ENCODE measurements at places on chromosomes 3 and 15.
A peak's percentile ranks its signal among the peaks of the same experiment; 100 is the strongest.

DNA sequence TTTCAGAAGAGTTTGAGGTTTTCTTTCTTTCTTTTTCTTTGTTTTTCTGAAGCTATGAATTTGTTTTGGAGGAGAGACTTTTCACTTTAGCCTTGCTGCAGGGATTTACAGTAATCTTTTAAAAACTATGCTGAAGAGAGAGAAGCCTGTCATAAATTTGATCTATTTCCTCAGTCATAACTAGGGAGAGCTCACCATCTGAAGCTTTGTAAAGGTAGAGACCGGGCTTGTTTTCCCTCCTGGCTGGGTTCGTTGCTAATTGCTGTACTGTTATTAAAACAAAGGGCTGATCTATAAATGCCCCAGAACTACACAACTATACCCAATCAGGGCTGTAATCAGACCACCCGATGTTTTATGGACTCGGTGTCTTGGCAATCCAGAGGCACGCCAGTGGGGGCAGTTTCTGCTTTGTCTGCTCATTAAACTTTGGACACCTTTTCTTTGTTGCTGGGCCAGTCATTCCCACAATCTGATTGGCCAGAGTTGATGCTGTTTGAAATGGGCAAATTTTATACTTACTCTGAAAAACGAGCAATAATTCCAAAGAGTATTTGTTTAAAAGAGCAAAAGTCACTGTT is 164.3 kb downstream of the CACNA1D start:
- DNase-seq = no peak

DNA sequence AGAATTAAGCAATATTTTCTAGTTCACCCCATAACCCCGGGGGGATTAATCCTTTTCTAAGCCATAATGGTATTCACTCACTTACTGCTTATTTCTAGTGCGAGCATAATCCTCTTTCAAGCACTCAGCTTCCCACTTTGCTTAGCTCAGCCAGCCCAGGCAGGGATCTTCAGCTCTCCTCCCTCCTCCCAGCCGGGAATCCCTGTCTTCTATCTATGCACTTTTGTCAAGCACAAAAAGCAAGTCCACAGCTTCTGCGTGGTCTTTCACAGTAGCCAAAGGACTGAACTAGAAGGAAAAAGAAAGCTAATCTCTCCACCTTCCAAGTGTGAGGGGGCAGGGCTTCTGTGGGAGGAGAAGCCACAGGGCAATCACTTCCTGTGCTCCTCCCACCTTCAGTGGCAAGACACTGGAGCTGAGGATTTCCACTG is 62.8 kb downstream of the PEX5L start:
- no peak for DNase-seq

DNA sequence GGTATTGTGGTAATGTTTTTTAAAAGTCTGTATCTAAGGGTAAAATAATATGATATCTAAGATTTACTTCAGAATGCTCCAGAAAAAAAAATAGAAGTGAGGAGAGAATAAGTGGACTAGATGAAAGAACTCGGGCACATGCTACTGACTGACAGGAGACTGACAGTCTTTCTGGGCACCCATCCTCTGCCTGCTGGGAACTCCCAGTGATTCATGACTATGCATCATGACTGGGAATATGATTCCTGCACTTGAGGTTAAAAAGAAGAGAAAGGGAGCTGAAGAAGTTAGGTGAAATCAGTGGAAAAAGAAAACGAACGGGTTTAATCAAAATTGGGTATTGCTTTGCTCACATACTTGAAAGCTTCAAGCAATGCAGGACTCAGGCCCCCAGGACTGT is 35.7 kb upstream of the SPSB4 start:
- DNase-seq = no peak

DNA sequence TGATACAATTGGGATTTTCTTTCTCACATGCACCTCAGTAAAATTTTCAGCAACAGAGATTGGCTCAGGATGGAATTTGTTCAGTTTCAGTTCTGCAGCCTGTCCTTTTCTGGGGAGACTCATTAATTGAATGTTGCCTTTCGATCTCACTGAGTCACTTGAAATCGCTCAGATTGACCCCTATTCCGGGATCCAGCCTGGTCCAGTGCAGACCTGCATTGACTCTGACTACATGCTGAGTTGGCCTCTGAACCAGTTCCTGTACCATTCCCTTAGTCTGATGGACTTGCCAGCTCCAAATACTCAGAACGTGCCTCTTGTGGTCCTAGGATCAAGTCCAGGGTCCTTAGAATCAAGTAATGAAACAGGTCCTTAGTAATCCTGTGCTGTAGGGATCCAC is 9.4 kb downstream of the IGF1R start:
- no peak for DNase-seq

DNA sequence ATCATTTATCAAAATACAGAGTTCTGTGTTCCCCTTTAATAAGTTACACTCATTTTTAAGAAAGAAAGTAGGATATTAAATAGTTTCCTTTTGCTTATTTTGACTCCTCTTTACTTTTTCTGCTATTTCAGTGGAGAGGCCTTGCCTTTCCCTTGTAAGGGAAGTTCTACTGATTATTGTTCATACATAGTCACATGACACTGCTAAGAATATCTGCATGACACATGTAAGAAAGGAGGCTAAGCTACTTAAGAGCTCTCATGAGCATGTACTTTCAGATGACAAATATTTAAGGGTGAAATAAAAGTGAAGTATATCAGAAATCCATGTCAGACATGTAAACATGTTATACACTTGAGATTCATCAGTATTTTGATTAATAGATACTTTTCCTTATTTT is 39.0 kb downstream of the MYRIP start:
- no peak for DNase-seq

DNA sequence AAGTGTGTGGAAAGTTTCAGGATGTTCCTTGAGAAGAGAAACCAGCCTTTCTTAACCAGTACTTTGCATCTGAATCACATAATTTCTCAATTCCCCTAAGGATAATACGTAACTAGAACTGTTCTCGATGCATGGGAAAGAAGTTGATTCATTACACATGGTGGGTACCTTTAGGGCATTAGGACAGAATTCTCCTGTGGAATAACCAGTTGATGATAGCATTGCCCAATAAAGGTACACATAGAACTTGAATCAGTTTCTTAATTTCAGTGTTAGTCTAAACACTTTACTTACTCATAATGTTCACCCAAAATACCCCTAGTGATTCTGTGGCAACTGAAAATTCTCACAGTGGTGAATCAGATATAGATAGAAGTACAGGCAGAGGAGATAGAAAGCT is 1030.9 kb downstream of the ROBO1 start:
- no peak for DNase-seq

DNA sequence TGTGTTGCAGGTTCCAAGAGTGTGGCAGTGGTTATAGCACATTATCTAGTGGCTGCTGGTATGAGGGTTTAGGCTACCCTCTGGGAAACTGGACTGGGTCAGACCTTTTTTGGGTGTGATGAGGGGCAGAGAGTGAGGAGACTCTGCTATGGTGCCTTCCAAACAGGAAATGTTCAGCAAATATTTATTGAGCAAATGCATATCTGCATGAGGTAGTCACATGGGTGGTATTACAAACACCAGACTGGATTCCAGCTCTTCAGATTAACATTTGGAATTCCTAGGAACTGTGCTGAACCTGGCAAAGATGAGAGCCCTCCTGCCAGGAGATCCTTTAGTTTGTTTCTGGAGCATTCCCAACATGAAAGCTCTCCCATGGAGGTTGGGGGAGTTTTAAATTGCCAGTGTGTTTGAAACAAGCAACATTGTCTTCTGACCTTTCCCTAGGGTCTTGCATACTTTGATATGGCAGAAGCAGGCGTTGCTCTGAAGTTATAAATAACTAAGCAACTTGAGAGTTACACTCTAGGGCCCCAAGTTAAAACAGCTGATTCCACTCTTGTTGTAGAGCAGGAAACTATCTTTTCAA is 341.2 kb upstream of the C2CD4B start:
- peak; percentile 4 for DNase-seq

GRCh38 chr3:71488391-71488809 is 95.1 kb downstream of the FOXP1 start:
- DNase-seq = peak; percentile 53

DNA sequence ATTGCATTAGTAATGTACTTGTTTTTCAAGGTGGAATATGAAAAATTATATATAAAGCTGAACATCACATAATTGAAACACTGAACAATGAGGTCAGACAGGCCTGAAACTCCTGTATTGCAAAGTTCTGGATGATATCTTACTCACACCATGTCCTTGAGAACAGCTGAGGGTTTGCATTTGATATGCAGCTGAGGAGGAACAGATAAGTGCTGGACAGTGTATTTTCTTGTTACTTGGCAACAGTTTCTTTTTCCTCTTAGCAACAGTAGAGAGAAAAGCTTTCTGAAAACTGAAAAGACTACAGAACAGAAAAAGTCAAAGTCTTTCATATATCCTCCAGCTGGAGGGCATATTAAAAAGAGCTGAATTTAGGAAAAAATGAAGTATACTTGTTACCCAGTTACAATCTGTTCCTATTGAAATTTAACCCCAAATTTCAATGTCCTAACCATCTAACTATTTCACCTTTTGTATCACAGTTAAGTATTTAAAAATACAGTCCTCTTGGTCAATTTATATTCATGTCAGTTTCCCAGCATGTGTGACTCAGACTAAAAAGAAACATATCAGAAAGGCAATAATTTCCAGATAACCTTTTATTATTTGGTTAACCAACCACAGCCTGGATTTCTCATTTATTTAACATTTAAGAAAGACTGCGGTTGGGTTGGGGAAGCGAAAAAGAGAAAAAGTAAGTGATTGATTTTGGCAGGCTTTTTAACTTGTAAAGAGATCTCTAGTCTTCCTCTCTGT is 733.0 kb upstream of the DPPA4 start:
- no peak for DNase-seq

- DNase-seq = no peak
These were observed 63.8 kb downstream of the TTC23 start for GRCh38 chr15:99185414-99186130.

- DNase-seq = no peak
These were observed 44.0 kb downstream of the PSMD6 start for GRCh38 chr3:63979093-63979885.

DNA sequence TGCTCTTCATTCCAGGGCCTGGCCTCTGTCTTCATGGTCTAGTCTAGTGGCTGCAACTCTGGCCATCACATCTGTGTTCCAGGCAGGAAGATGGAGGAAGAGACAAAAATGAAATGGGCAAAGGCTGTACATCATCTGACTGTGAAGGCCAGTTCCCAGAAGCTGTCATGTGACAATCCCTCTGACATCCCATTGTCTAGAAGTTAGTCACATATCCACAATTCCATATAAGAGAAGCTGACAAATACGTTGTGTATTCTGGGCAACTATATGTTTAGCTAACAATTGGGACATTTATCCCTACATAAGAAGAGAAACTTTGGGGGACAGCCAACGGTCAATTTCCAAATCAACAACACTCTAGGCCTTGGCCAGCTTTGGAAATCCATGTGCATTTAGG is 34.5 kb upstream of the C3orf70 start:
- DNase-seq = no peak

- no peak for DNase-seq
These were observed 28.1 kb upstream of the CNBP start for GRCh38 chr3:129211772-129212171.

DNA sequence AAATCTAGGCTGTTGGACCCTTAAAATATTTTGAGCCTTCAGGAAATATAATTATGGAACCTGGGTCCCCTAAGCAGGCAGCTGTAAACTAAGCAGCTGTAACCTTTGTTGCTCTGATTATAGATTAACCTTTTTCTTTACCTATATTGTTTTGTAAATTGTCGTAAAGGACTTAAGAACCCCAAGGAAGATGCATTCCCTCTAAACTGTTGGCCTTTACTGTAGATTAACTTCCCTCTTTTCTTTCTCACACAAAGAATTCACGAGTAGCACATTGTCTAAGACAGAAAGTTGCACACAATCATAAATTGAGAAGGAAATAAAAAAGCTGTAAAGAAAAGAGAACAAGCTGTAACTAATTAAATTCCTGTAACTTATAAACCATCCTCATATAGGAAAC is 877.3 kb downstream of the ROBO2 start:
- no peak for DNase-seq

DNA sequence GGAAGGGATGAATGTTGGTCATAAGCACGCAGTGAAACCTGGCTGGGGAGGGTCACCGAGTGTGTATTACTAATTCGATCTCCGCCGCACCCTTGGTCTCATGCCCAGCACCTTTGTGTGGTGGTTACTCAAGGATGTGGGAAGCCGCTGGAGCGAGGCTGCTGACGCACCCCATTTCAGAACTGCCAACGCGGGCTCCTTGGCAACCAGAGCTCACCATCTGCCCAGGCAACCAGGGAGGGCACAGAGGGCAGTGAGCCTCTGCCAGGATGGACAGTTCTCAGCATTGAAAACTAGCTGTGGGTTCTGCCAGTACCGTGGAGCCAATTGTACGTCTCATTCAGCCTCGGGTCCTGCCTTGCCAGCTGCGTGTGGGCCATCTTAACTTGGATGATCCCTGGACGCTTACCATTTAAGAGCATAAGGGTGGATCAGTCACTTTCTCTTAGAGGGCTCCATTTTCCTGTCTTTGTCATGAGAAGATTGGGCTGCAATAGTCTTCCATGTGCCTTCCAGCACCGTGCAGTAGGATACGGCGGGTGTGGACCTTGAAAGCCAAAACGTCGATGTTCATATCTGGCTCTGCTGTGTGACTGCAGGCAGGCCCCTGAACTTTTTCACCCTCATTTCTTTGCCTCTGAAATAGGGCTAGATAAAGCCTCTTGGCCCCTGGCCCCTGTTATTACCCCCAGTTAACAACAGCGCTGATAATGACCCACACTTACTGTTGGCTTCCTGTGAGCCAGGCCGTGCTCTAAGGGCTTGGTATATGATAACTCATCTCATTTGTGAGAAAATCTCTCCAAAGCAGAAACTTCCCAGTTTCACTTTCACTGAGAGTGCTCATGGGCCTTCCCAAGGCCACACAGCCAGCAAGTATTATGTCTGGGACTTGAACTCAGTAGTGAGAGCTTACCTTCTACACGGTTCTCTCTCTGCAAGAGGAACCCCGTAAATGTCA is 238.8 kb downstream of the OPA1 start:
- no peak for DNase-seq

- no peak for DNase-seq
These were observed 159.2 kb downstream of the CNTN6 start for GRCh38 chr3:1252061-1252430.

- DNase-seq = no peak
These were observed 625.6 kb downstream of the SI start for GRCh38 chr3:164452707-164453106.

GRCh38 chr3:44355362-44356033 is 16.9 kb downstream of the TCAIM start:
- no peak for DNase-seq

GRCh38 chr15:32998979-32999672 is 195.4 kb downstream of the FMN1 start:
- no peak for DNase-seq

Data from NCI-H748 treated with DMSO at 0.1 percent for 48 hours (cell line).